Sigmoid colon (tissue), 7 donors: ENCODE measurements at places on chromosomes 6 and 20.
A peak's percentile ranks its signal among the peaks of the same experiment; 100 is the strongest.

GRCh38 chr6:84775751-84776150 is 11.4 kb upstream of the TBX18 start:
- no peak for DNase-seq

- no peak for DNase-seq
Observed at GRCh38 chr6:13431059-13431656, 56.2 kb downstream of the GFOD1 start.

DNA sequence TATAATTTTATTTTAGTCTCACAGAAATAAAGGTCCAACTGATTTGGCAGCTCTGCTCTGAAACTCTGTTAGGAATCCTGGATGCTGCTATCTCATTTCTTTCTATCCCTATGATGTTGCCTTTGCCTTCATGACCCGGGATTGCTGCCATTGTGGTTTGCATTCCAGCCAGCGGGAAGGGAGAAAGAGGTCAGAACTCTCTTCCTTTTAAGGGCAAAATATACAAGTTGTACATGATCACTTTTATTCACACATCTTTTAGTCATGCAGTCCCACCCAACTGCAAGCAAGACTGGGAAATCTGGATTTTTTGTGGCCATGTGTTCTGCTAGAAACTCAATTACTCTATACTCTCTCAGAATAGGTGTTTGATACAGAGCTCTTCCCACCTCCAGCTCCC is 263.1 kb upstream of the ZFP64 start:
- DNase-seq, result no peak

- DNase-seq, result no peak
Observed at GRCh38 chr20:1489325-1489724, 1.9 kb downstream of the SIRPB2 start.

GRCh38 chr20:49976542-49976941 is 6.2 kb upstream of the SNAI1 start:
- no peak for DNase-seq

GRCh38 chr6:68235326-68235784 is 399.7 kb upstream of the ADGRB3 start:
- DNase-seq, result no peak

DNA sequence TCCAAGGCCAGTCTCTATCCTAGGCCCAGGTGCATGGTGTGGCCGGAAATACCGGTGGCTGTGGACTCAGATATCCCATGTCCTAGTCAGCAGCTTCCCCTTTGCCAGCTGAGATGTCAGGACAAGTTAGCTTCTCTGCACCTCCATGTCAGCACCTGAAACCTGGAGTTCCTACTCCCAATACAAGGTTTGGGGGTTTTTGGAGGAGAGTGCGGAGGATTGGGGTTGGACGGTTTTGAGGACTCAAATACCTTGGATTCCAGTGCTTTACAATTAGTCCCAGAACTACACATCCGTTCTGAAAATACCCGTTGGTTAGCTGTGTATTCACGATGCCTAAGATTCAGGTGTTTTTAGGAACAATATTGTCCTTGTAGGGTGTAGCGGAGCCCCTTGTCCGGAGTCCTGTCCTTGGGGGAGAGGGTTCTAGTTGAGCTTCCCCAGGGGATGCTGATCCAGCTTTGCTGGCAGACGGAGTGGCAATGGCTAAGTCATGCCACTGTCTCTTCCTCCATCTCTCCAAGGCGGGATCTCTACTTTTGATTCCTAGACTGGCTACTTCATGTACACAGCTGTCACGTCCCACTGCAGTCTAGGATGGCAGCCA is 45.0 kb downstream of the ADNP start:
- DNase-seq, result no peak

GRCh38 chr20:51185861-51186260 is 163.0 kb upstream of the KCNG1 start:
- DNase-seq, result no peak

- DNase-seq, result no peak
Observed at GRCh38 chr20:10077081-10077471, 42.3 kb downstream of the ANKEF1 start.

- DNase-seq, result no peak
Observed at GRCh38 chr6:46421939-46422338, 69.3 kb downstream of the RCAN2 start.

- DNase-seq, result no peak
Observed at GRCh38 chr6:7188492-7188891, 80.7 kb downstream of the RREB1 start.

DNA sequence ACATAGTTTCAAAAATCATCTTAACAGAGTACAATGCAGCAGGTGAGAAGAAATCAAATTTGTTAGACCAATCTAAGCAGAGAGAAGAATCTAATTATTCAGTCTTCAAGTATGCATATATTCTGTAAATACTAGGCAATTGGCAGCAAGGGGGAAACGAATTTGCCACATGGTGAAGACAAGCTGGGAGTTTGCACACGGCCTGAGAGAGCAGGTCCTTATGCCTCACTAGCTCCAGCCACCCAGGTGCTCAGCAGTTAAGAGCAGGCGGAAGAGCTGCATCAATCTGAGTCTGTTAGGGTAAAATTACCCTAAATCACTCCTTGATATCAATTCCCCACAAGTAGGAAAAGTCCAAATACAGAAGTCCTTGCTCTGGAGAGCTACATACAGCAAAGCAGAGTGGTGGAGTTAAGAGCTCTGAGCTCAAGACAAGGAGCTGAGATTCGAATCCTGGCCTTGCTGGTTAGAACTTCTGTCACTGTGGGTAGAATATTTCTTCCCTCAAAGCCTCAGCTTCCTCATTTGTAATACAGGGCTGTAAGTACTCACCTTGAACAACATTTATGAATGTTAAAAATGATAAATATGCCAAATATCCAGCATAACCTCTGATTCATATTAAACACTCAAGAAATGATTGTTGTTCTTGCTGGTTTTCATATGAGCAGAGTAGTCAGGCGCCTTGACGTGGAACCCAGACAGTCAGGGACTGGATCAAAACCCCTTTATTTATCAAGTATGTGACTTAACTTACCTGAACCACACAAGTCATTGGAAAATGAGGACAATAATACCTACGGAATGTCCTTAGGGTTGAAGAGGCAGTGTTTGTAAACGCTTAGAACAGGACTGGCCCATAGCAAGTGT is 444.2 kb downstream of the CDH26 start:
- DNase-seq, result no peak

GRCh38 chr6:138289739-138290138 is 71.4 kb upstream of the PBOV1 start:
- DNase-seq, result no peak

- no peak for DNase-seq
Observed at GRCh38 chr6:118468682-118469465, 79.2 kb upstream of the PLN start.

- no peak for DNase-seq
Observed at GRCh38 chr6:16473908-16474771, 235.8 kb downstream of the GMPR start.

DNA sequence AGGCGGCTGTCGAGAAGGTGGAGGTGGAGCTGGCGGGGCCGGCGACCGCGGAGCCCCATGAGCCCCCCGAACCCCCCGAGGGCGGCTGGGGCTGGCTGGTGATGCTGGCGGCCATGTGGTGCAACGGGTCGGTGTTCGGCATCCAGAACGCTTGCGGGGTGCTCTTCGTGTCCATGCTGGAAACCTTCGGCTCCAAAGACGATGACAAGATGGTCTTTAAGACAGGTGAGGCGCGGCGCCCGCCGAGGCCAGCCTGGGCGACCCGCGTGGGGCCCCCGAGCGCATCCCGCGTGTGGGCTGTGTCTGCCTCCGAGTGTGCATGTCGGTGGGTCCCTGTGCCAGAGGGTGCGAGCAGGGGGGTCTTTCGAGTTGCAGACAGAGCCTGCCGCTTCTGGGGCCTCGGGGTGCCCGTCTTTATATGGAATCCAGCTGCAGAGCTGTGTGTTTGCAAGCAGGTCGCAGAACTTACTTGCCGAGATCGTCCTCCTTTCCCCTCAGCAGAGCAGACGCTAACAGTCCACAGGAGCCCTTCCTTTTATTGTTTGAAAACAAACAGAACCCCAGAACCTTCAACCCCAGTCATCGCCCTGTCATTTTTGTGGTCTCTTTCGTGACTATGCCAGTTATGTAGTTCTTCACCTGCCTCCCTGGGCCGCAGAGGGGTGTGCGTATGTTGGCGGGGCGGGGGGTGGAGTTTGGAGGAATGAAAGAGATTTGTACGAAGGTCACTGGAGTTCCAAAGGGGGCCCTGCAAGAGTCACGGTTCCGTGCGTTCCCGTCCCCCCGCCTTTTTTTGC is 766 bp downstream of the SLC16A10 start:
- DNase-seq, result no peak

GRCh38 chr6:101762851-101763250 is 369.3 kb downstream of the GRIK2 start:
- DNase-seq, result no peak

DNA sequence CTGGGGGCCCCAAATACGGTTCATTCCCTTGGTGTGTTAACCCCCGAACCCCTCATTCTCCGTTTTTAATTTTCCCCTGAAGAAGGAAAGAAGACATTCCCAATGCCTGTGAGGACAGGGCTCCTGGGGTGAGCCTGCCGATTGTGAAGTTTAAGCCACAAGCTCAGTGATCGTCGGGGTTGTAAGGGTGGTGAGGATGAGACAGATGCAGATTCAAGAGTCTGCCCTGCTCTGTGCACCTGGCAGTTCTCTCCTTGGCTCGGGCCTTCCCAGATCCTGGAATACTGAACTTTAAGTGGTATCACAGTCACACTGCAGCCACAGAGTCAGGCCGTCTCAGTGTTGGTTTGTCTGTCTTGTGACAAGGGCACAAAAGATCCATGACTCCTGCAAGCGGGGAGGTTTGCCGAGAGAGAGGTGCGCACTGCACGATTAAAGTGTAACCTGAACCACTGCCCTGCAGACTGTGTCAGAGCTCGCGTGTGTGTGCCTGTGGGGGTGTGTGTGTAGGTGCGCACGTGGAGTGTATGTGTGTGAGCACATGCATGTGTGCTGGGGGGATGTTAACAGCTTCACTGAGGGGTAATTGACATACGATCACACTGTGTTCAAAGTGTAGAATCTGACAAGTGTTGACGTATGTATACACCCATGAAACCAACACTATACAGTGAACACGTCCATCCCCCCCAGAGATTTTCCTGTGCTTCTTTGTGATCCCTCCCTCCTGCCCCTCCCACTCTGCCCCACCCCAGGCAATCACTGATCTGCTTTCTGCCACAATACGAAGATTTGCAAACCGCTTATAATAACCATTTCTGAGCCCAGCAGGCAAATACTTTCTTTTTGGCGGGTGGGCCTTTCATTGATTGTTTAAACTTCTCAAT is 38.9 kb downstream of the RPP40 start:
- no peak for DNase-seq

- DNase-seq, result no peak
Observed at GRCh38 chr20:58448958-58449357, 59.9 kb downstream of the VAPB start.

- no peak for DNase-seq
Observed at GRCh38 chr6:36501686-36502085, 45.6 kb downstream of the STK38 start.

- DNase-seq, result no peak
Observed at GRCh38 chr20:19729672-19730071, 28.4 kb upstream of the RIN2 start.

DNA sequence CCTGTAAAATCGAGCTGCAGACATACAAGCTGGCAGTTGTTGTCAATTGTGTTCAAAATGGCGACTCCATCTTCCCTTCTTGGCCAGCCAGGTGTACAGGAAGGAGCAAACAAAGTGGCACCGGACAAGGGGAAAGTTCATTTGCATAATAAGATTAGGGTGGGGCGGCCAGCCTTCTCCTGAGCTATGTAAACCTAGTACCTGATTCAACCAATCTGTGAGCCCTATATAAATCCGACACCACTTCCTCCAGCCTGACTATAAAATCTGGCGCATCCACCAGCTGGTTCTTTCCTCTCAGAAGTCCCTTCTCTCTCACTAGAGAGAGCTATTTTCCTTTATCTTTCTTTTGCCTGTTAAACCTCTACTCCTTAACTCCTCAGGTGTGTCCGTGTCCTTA is 8.1 kb upstream of the HBS1L start:
- DNase-seq, result no peak

- DNase-seq, result no peak
Observed at GRCh38 chr6:113842165-113842564, 15.0 kb upstream of the MARCKS start.

DNA sequence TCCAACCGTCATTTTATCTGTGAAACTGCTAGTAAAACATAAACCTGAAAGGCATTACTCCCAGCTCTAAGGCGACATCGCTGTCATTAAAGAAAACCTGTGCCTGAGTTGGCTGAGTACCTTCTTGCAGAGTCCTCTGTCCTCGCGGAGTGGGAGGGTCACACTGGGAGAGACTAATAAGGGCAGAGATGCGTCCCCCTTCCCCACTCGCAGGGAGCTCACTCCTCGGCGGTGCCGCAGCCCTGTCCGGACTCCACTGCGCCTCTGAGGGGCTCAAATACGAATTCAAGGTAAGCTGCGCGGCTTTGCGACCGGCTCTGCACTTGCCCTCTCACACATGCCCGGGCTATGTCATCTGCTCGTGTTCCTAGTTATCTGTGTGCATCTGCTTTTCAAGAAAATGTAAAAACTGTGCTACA is at the start of gene COL19A1:
Gene COL19A1, plus strand, starts transcription at position 206 of the 419 bp plus-strand sequence. CDS start 13,012 bp downstream, outside the sequence.
- DNase-seq, result peak; percentile 64

- no peak for DNase-seq
Observed at GRCh38 chr6:56243518-56244070, 3.8 kb downstream of the COL21A1 start.

DNA sequence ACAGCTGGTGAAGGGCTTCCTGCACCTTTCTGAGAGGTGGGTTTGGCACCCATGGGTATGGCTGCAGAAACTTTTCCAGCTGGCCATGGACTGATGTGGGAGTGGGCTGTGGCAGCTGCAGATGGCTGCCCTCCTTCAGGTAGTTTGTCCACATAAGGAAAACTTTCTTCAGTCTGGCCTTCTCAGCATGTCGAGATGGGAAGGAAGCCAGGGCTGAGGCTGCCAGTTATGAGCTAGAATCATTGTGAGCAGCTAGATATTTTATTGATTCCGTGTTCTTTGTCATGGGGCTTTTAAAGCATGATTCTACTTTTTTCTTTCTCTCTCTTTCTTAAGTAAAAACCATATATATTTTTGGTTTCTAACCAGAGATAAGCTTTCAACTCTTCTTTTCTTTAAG is 16.6 kb downstream of the NKX2-4 start:
- no peak for DNase-seq

DNA sequence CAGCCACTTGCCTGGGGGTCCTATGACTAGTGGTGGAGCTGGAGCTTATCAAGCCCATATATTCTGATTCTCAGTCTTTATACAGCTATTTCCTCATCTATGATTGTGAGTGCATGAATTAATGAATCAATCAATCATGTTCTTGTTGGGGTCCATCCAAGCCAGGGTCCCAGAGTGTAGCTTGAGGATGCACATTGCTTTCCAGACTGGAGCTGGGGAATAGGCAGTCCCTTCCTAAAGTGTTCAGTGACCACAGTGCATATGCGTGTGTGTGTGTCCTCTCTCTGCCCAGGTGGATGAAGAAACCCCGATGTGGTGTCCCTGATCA is 25.1 kb downstream of the MMP24 start:
- DNase-seq, result no peak

GRCh38 chr6:5351552-5352210 is 90.4 kb downstream of the FARS2 start:
- no peak for DNase-seq

GRCh38 chr6:70171236-70171635 is 131.6 kb downstream of the COL9A1 start:
- no peak for DNase-seq

- DNase-seq, result no peak
Observed at GRCh38 chr20:63582382-63583063, 8.5 kb upstream of the HELZ2 start.
